CD4-positive, alpha-beta T cell treated with Interleukin-1 beta for 1 hour (primary cell): ENCODE measurements at places on chromosomes 5 and 9.

GRCh38 chr5:78974011-78974410 is 11.1 kb downstream of the ARSB start:
- no peak for DNase-seq

DNA sequence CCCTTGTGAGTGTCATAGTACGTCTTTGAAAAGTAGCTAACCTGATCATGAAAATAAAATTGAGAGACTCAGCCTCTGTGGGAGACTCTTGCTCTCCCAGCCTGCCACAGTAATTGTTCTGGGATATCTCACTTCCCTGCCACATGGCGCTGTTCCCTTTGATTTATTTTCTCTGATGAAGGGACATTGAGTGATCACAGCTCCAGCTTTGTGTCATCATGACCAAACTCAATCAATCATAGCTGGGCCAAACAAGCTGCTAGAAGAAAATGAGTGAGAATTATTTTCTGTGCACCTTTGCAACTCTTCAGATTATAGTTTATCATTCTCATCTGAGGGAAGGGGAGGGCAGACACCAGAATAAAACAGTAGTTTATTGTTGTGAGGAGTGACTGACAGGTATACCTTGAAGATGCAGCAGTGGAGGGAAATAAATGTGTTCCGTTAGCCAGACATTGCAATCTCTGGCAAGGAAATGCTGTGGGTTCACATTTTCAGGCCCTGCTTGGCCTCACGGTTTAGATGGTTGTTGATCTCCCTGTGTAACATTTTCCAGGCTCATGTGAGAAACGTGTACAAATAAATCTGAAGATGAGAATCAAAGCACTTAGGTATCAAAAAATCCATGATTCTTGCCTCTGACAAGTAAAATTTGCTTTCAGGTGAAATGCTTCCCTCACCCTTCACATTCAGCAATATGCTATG is 174.7 kb upstream of the FBXL17 start:
- DNase-seq = no peak

GRCh38 chr9:133191989-133192388 is 17.1 kb downstream of the OBP2B start:
- no peak for DNase-seq

DNA sequence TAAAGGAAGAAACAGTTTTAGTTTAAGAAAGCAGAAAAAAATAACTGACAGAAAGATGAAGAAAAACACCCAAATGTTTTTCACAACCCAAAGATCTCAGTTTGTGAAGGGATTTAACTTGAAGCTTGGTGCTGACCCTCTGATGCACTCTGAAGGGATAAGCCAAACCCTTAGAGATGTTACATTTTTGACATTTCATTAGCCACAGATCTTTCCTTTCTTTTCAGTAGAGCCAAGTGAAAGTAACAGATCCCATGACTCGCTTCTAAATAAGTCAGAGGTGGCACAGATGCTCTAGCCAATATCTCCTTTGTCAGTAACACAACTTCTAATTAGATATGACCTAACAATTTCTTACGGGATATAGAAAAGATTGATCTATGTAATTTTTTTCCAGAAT is 394.5 kb upstream of the EDIL3 start:
- DNase-seq = no peak

DNA sequence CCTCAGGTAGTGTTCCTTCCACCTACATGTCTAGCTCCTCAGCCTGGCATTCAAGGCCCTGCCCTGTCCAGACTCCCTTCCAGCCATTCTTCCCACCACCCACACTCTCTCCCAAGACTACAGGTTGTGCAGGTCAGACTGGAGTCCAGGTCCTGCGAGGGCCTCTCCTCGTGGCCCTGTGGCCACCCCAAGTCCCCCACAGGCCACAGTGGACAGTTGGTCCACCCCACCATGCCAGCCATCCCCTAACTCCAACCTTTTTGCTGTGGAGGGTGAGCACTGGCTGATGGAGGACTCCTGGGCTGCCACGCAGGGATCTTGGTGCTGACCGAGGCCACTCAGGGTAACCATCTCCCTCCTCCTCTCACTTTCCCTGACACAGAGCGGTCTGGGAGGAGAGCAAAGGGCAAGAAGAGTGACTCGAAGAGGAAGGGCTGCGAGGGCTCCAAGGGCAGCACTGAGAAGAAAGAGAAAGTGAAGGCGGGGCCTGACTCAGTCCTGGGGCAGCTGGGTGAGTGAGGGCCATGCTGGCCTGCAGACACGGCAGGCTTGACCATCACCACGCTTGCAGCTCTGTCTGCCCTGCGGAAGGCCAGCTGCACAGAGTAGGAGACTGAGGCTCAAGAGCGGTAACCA is 51.0 kb downstream of the JADE2 start:
- no peak for DNase-seq

GRCh38 chr5:107296572-107296971 is 374.2 kb downstream of the EFNA5 start:
- DNase-seq = no peak

DNA sequence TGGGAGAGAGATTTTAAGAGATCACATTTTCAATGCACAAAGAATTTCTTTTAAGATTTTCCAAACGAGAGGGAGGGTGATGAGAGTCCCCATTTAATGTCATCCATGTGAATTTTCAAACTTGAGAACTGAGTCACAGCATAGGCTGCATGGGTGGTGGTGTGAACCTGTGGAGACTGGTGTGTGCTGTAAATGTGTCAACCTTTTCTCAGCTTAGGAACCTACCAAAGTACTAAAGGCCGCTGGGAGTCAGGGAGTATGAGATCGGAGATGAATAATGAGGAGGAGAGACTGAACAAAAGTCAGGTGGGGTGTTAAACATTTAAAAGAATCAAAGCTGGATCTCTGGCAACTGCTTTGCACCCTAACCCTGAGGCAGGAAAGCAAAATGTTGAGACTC is 7.5 kb downstream of the ALDH1A1 start:
- DNase-seq = no peak

DNA sequence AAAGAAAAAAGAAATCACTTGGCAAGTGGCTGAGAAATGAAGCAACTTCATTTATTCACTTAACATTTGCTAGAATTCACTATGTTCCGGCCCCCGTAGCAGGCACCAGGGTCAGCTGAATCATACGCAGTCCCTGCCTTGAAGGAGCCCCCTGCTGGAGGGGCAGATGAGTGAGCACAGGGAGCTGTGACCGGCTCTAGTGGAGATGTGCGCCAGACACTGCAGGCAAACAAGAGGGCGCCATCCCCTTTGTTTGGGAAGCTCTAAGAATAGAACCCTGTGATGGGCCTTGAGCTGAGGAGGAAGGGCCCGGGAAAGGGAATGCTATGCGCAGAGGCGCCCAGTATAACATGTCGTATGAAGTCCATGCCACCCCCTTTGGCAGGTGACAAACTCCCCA is 20.2 kb upstream of the RPL26L1 start:
- DNase-seq = no peak

DNA sequence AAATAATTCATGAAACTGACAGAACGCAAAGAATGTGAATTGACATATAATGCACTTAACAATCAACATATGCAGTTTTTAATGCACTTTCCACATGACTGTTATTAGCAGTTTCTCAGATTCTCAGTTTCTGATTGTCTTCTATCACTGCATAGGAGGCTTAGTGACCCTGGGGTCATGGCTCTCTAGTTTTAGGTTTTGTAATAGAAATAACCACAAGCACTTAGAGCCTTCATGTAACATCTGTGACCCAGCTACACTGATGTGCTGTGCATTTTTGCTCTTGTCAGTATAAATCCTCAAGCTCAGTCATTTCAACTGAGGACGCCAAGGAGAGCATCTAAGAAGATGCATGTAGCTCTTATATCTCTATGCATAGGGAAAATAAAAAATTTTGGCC is 163.1 kb upstream of the IZUMO3 start:
- DNase-seq = no peak

DNA sequence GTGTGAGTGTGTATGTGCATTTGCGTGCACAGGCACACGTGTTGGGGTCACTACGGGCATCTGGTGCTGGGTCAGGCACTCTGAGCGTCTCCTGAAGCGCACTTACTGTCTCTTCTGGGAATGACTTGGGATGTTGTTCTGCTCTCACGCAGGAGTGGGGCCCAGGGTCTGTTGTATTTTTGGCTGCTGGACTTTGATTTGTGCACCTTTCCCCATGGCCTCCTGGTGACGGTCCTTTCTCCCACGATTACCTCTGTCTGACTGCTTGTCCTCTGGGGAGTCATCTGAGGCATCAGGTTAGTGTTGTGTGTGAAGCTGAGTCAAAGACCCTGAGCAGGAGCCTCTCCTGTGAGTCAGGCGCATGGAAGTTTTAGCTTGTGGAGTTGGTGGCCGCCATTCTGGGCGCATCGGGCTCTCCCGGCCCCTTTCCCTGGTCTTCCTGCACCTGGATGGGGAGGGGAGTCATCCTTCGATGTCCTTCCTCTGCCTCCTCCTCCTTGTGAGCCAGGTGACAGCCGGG is 62.1 kb downstream of the RXRA start:
- DNase-seq = no peak

GRCh38 chr9:19233344-19233743 is 2.9 kb downstream of the DENND4C start:
- DNase-seq = no peak

DNA sequence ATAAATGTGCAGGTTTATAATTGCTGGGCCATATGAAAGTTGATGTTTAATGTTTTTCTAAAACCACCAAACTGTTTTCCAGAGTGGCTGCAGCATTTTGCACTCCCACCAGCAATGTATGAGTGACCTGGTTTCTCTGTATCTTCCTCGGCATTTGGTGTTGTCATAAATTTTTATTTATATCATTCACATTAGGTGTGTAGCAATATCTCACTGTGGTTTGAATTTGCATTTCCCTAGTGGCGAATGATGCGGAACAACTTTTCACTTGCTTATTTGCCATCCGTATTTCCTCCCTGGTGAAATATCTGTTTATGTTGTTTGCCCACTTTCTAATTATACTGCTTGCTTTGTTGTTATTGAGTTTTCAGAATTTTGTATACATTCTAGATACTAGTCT is 295.7 kb upstream of the TUT7 start:
- DNase-seq = no peak

- no peak for DNase-seq
These were observed 72.5 kb downstream of the PHF2 start for GRCh38 chr9:93648836-93649235.

DNA sequence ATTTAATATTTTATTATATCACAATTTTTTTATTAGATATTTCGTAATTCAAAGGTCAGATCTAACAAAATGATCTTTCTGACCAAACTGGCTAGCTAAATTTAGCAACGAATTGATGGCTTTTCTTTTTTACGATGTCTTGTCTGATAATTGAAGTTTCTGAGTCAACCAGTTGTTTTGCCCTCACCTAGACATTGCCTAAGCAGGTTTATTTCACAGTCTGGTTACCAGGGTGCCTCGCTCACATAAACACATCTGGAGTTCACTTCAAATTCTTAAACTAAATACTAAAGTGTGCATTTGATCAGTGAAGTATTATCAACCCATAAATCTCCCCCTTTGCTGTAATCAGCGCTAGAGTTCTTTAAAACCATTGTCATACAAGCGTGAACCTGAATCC is 448.3 kb downstream of the TLE4 start:
- no peak for DNase-seq

- no peak for DNase-seq
These were observed 187.7 kb upstream of the POU5F2 start for GRCh38 chr5:93929131-93929530.

GRCh38 chr5:150062216-150062922 is 24.0 kb downstream of the CSF1R start:
- DNase-seq = no peak

DNA sequence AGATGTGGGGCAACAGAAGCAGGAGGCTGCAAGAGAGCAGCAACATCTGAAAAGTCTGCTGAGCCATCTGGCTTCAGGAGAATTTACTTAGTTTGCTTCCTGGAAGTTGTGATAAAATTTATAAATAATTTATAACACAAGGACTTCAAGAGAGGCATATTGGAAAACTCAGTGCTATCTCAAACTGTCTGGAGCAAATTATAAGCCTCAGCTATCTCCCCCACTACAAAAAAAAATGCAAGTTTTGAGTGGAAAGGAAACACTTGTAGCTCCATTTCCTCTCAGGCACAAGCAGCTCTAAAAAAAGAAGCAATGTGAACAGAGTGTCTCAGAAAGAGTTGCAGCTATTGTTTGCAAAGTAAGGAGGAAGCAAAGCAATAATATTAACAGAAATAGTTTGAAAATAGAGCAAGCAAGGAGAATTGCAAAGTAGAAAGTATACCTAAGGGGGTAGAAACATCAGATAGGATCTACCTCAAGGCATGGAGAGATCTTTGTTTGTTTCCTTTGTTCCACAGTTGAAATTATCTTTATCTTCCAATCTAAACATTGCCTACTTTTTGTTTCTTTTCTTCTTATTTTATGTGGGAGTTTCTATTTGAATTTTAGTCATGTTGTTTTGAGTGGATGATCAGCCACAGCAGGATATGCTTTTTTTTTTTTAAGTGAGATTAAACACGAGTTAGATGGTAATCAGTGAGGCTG is 55.9 kb upstream of the IL6ST start:
- DNase-seq = no peak

DNA sequence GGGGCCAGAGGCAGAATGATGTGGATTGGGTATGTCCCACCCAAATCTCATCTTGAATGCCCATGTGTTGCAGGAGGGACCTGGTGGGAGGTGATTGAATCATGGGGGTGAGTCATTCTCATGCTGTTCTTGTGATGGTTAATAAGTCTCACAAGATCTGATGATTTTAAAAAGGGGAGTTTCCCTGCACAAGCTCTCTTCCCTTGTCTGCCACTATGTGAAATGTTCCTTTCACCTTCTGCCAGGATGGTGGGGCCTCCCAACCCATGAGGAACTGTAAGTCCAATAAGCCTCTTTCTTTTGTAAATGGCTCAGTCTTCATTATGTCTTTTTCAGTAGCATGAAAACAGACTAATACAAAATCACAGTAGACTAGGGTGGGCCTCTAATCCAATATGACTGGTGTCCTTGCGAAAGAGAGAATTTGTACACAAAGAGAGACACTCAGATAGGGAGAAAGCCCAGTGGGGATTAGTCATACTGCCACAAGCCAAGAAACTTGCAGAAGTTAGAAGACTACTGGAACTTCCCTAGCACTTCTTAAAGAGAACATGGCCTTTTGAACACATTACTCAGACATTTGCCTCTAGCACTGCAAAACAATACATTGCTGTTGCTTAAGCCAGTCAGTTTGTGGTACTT is 68.4 kb downstream of the ANXA1 start:
- peak; percentile 1 for DNase-seq

DNA sequence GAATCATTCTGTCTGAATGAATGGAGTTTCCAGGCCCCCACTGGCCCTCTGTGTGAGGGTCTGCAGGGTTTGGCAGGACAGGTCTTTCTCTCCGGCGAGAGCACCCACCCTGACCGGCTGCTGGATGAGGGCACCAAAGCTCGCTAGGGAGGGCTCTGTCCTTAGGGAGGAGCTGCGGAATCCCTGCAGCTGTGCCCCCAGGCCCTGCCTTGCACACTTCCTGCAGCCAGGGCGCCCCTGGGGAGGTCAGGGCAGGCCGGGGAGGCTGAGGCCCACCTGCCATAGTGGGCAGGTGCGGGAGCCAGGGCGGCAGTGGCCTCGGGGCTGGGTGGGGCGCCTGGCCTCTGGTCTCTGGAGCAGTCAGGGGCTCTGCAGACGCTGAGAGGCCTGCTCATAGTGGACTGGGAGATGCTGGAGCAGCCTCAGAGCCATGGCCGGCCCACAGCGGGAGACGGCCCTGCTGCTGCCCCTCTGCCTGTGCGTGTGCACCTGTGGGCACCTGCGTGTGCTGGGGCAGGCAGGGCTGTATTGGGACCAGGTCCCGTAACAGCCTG is 36.1 kb downstream of the EXOC3 start:
- no peak for DNase-seq
